Large intestine (tissue), 12 donors: ENCODE measurements at places on chromosomes 7 and 10.

- no peak for DNase-seq
These were observed 1.9 kb upstream of the ARHGAP22 start for GRCh38 chr10:48606530-48607355.

DNA sequence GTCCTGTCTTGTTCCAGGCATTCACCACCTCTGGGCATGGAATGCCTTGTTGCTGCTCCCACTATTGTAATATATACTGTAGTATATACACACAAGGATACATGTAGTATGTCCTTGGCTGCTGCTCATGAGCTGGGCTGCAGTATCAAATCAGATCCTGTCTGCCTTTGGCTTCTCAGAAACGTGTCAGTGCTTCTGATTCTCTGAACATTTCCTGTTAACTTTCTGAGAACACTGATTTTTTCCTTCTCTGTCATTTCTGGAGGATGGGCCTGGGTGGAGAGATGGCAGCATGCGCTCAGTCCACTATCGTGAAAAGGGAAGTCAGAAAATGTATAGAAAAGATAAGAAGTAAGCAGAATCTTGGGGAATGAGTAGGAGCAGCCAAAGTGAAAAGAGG lies 12.2 kb downstream of the SFTPA2 start:
- no peak for DNase-seq

GRCh38 chr7:16773884-16774283 lies 20.3 kb downstream of the TSPAN13 start:
- DNase-seq = no peak

DNA sequence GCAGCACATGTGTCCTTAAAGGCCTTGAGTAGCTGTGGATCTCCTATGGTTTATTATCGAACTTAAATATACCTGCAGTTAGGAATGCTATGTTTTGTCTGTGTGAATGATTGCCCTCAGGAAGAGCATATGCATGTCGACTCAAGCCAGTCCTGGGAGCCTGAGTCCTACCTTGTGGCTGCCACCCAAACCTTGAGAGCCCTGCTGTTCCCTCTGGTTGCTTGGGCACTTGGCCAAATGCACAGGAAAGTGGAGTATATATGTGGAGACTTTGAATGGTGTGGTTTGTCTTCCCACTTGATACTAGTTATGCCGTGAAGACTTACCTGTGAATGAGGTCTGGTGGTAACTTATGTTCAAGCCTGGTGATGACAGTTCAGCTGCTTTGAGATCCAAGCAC lies 409.8 kb downstream of the LRMDA start:
- DNase-seq = no peak
